ENCODE measurements at places on chromosomes 16 and 17.

DNA sequence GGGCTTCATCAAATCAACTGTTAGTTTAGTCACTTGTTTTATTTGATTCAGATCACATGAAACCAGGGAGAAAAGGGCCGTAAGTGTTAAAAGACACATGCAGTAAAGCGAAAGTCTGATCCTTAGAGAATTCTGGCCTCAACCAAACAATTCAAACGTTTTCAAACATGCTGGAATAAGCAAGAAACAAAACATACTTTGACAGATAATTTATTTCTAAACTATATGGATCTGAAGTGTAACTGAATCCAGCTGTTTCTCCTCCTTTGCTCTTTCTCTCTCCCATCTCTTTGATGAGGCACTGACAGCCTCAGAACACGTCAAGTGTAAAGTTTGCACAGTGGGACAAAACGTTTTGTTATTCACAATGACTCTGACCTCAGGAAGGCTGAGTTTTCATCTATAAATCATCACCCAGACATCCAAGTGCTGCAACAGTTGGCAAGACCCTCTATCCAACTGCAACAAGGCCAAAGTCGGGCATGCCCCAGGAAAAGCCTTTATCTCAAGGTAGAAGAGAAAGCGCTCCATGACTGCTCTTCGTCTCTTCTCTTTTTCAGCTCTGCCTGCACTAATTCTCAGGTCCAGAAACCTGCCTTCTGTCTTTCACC, 267.1 kb upstream of the MYOCD start:
- DNase-seq, result no peak

- DNase-seq, result no peak
Observed at GRCh38 chr16:67847064-67847861, at the start of gene CENPT. Gene CENPT (minus strand): TSS chr16:67847693. CDS start chr16:67833859, 13,834 bp downstream.

DNA sequence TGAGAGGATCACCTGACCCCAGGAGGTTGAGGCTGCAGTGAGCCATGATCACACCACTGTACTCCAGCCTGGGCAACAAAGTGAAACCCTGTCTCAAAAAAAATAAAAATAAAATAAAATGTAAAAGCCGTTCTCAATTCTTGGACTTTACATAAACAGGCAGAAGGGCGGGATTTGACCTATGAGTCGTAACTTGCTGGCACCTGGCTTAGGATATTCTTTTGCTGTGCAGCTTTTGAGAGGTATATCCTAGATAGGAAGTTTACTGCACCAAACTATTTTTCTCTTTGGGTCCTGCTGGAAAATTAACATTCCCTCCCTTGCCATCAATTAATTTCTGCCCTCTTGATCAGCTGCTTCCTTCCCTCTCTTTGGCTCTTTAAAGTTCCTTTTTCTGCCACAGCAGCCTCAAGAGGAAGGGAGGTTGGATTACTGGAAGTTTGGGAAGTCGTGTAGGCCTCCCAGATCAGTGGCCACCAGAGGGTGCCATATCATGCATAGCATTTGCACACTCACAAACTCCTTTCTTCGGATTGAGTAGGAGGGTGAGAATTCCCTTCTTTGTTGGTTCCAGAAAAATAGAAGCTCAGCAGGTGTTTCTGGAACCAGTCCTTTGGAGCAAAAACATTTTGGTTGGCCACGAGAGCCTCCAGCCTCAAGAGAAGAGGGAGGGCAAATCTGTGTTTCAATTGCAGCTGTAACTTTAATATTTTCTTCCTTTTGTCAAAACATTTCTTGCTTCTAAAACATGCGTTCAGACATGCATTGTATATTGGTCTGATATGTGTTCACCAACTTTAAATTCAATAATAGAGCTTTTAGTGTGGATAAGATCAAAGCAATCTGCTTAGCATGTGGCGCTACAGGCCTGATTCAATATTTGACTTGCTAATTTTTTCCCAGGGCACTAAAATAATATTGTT, 147.3 kb downstream of the CCDC182 start:
- peak; percentile 76 for DNase-seq

GRCh38 chr17:10652984-10653659, 4.0 kb downstream of the MYH3 start:
- no peak for DNase-seq

DNA sequence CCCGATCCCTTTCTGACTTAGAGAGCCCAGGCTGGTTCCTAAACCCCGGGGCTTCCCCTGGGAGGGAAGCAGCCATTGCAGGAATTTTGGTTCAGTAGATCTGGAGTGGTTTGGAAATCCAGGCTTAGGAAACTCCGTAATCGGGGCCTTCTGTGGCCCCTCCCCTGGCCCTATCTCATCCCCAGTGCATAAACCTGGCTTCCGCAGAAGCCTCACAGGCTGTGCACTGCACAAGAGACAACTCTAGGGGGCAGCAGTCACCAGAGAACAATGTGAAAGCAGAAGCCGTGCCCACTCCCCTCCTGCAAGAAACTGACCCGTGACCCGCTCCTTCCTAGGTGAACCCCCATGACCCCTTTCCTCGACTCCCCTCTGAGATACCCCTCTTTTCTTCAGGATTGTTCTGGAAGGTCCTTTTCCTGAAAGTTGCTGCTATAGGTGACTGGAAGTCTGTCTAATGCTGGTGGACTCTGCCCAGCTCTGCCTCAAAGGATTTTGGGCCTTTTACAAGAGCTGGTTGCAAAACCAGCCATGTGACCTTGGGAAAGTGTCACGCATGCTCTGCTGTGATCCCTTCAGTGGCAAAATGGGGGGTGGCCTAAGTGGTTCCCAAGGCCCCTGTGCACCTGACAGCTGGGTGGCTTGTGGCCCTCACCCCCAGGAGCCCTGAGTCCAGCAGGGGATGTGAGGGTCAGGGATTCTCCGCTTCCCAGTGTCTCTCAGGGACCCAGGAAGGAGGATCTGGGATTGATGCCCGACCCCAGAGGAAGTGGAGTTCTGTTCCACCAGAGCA, 14.4 kb downstream of the GUCY2D start:
- peak; percentile 5 for DNase-seq

GRCh38 chr17:43822570-43823190, 10.3 kb downstream of the MPP3 start:
- DNase-seq, result no peak

GRCh38 chr16:13999895-14000425, 71.2 kb upstream of the MRTFB start:
- peak; percentile 34 for DNase-seq

DNA sequence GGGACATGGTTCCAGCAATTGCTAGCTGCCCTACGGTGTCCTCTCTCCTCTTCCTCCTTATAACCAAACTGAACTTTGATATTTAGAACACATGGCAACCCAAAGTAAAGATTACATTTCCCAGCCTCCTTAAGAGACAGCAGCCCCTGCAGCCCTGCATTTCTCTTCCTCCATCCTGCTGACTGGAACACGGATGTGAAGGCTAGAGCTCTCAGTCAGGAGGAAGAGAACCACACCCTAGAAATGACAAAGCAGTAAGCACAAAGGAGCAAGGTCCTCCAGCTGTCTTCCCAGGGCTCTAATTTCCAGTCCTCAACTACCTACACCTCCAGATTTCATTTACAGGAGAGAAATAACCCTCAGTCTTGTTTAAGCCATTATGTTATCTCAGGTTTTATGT, 10.9 kb downstream of the DYNC1LI2 start:
- DNase-seq, result no peak

DNA sequence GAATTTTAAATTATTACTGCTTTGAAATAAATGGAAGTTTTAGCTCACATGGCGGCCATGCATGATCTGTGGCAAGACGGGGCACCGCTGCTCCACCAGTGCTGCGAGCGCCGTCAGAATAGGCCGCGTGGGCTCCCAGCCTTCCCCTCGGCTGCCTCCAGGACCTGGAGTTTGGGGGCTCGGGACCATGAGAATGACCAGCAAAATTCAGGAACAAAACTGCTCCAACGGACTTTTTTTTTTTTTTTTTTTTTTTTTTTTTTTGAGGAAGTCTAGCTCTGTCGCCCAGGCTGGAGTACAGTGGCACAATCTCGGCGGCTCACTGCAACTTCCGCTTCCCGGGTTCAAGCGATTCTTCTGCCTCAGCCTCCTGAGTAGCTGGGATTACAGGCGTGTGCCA, 38.3 kb upstream of the AKAP1 start:
- DNase-seq, result no peak

- no peak for DNase-seq
Observed at GRCh38 chr17:82300707-82301270, 16.6 kb downstream of the CD7 start.

GRCh38 chr16:651844-652243, 2.7 kb downstream of the WDR90 start:
- DNase-seq, result no peak

DNA sequence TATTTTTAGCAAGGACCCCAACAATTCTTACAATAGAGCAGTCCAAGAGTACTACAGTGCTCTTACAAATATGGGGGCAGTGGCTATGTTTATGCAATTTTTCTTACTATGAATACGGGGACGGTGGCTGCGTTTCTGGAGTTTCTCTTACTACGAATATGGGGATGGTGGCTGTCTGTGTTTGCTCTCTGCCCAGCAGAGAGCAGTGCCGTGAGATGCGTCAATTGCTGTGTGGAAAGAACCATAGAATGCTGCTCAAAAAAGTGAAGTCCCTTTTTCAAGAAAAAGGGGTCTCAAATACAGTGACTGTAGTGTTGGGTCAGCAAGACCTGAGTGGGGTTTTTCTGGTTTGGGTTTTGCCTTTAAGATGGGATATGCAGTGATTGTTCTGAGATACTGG, 53.9 kb downstream of the KNOP1 start:
- DNase-seq, result no peak

- DNase-seq, result no peak
Observed at GRCh38 chr17:50201276-50201854, at the start of gene COL1A1. Gene COL1A1 (minus strand): TSS chr17:50201631. CDS start chr17:50201513, 118 bp downstream.

DNA sequence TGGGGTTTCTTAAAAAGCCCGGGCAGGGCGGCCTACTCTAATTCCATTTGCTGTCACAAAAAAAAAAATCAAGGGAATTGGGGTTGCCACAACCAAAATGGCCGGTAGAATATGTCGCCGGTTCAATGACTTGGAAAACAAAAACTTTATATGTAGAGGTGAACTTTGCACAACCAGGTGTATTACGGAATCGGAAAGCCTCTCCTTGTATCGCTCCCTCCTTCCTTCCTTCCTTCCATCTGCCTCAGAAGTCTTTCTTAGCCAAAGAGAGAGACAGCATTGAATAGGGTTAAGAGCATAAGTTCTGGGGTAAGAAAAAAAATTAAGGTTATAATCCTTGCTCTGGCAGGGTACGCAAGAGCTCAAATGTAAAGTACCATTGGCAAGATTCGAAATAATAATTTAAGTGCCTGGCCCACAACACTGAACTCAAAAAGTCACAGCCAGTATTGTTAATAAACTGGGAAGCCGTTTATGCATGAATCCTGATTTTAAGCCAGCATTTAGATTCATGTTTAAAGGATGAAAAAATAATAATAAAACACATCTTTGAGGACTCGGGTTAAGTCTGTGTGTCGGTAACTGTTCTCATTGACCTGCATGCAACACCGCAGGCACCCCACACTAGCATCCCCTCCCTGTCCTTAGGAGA, 522 bp upstream of the GLG1 start:
- no peak for DNase-seq

GRCh38 chr17:41869426-41869825, 4.2 kb upstream of the KLHL11 start:
- no peak for DNase-seq

DNA sequence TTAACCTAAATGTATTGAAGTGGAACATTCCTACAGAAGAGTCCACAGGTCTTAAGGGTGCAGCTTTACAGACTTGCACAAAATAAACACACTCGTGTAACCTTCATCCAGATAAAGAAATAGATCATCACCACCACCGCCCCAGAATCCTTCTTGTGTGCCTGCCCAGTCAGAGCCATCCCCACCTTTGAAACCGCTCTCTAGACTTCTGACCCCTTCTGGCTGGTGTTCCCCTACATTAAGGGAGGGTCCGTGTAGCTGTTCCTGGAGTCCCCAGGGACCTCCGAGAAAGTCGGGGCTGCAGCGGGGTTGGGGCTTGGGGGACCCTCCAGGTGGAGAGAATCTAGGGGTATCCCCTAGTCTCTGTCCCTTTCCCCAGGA, 9.4 kb downstream of the TBX4 start:
- no peak for DNase-seq

DNA sequence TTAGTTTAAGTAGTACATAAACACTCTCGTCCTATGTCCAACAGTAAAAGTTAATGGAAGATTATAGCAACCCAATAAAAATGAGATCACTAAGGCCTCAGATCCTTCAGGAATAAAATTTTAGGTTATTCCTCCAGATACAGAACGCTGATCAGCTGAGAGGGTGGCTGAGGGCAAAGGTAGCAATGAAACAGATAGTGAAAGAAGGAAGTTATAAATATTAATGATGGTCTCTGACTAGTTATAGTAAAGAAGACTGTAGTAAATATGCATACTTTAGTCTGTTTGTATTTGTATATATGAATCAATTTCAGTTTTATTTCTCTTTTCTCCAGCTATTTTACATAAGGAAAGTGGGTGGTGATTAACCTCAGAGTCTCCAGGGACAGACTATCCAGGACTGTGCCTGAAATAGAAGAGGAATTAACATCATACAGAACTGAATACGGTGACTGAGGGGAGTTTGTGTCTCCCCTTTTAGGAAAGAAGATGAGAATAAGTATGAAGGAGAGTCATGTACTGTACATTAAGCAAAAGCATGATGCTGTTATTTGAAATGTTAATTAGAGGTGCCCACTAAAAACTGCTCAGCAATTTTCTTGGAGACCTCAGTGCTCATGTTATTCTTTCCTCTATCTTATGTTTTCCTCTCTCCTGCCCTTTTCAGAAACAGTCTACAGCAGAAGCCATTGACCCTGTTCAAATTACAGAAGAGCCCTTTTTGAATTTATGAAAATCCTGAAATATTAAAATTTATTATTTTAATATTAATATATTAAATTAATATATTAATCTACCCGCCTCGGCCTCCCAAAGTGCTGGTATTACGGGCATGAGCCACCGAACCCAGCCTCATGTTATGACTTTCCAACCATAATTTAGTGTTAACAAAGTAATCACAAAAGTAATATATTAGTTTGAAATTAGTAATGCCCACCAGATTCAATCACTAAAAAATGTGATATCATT, 36.5 kb upstream of the DHRS7B start:
- DNase-seq, result no peak

GRCh38 chr17:50871364-50871763, 5.2 kb upstream of the TOB1 start:
- DNase-seq, result no peak

DNA sequence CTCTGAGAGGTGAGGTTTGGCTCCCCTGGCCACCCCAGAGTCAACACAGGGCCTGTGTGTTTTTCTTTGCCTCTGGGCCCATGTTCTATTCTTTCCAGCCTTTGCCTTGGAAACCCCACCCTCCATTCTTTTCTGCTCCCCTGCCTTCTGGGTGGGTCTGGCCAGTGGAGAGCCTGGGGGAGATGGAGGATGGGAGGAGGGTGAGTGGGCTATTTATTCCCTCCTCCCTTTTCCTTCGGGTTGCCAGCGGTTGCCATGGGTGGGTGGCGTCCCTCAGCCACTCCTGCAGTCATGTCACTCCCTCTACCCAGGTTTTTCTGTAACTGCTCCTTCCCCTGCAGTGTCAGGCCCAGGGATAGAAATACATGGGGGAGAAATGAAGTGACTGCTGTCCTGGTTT, 15.5 kb downstream of the CMIP start:
- DNase-seq, result no peak

- DNase-seq, result no peak
Observed at GRCh38 chr17:47423406-47424295, 99.9 kb downstream of the EFCAB13 start.
